ENCODE measurements at places on chromosomes 5 and 9.

DNA sequence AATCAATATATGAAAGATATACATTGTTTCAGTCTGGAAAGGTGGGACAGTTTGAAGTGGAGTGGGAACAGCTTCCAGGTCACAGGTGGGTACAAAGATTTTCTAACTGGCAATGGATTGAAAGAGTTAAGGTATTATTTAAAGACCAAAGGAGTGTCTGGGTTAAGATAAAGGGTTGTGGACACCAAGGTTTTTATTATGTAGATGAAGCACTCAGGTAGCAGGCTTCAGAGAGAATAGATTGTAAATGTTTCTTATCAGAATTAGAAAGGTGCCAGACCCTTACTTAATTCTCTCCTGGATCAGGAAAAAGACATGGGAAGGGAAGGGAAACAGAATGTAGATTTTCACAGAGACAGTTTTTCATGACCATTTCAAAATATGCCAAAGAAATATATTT, 1174.8 kb downstream of the MAT2B start:
- no peak for DNase-seq

GRCh38 chr5:92969191-92969780, 611.7 kb downstream of the NR2F1-AS1 start:
- no peak for DNase-seq

DNA sequence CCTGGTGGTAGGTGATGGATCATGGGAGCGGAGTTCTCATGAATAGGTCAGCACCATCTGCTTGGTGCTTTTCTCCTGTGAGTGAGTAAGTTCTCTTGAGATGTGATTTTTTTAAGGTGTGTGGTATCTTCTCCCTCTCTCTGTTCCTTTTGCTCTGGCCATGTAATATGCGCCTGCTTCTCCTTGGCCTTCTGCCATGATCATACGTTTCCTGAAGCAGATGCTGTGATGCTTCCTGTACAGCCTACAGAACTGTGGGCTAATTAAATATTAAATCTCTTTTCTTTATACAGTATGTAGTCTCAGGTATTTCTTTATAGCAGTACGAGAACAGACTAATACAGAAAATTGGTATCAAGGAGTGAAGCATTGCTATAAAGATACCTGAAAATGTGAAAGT, 36.4 kb downstream of the UNC13B start:
- DNase-seq = no peak

GRCh38 chr5:20656262-20656661, 668.3 kb upstream of the CDH18 start:
- DNase-seq = no peak

- DNase-seq = no peak
These were observed 14.8 kb downstream of the NDST1 start for GRCh38 chr5:150522504-150523414.

DNA sequence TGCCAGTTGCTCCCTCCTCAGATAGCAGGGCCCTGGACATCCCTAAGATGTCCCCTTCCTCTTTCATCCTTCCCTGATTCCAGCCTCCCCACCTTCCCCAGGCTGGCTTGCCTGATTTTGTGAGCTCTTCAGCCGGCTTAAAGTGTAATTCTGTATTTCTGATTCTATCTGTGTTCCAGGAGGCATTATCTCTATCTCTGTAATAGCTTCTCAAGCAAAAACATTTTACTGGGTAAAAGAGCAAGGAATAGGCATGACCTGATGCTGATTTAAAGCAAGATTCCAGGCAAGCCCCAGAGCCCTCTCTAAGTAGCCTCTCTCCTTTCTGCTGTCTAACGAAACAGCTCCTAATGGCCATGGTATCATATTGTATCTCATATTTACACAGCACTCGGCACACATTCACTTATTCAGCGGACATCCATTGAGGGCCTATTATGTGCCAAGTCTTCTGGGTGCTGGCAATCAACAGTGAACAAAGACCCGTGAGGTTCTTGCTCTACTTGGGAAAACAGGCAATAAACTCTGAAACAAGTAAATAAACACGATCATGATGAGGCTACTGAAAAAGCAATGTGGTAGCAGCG, 100.9 kb upstream of the MSX2 start:
- no peak for DNase-seq
